ENCODE measurements at places on chromosomes 11 and 22.

GRCh38 chr11:122746611-122747244 is 91.2 kb downstream of the UBASH3B start:
- no peaks in the 10 kb centered on the region for H3K36me3 ChIP-seq
- H3K4me3 ChIP-seq: peak overlapping the region; percentile 45
- H3K27me3 ChIP-seq: no peaks in the 10 kb centered on the region
- peaks cover 30% of the 10 kb centered on the region for H3K4me1 ChIP-seq
- no peak for DNase-seq

- H3K4me1 ChIP-seq: no peaks in the 10 kb centered on the region
- peaks cover 7% of the 10 kb centered on the region for H3K36me3 ChIP-seq
- H3K27ac ChIP-seq: no peak overlapping the region
- DNase-seq: no peak
- no peaks in the 10 kb centered on the region for H3K27me3 ChIP-seq
Observed at GRCh38 chr11:112388496-112388895, 127.8 kb upstream of the PLET1 start.

DNA sequence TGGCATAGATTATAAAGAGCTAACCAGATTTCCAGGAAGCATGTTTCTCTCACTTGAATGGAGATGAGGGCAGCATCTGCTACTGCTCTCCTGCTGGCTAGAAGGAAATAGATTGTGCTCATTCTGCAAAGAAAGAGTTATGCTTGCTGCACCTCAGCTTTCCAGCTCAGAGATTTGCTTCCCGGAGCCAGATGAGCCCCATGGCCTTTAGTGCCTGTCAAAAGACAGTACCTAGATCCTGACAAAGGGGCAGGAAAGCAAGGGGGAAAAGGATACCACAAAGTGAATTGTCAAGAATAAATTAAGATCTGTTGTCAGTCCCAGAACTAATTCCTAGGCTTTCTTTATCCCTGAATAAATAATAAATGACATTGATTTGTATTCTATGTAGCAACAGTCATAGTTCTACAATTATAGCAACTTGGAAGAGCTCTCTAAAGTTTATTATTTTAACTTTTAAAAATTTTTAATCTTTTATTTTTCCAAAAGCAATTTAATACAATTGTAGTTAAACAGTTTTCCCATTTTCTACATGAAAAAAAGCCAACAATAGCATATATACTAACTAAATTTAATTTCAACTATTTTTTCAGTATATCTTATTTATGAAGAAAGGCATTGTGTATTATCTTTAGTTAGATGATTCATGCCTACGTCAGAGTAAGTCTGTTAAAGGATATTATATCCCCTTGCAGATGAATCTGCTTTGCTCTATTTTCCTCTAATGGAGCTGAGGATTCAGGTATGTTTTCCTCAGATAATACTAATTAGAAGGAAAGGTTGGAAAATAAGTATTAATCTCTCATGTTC is 306.1 kb upstream of the DDI1 start:
- H3K27ac ChIP-seq: no peak overlapping the region
- H3K36me3 ChIP-seq: no peaks in the 10 kb centered on the region
- no peak for DNase-seq
- no peaks in the 10 kb centered on the region for H3K27me3 ChIP-seq
- no peaks in the 10 kb centered on the region for H3K4me1 ChIP-seq

GRCh38 chr11:1161410-1162137 is 3.8 kb downstream of the MUC5AC start:
- DNase-seq: no peak
- H3K27ac ChIP-seq: no peak overlapping the region
- H3K4me3 ChIP-seq: no peak overlapping the region
- H3K4me1 ChIP-seq: no peaks in the 10 kb centered on the region

GRCh38 chr22:35719212-35719875 is 1.7 kb downstream of the APOL5 start:
- no peak overlapping the region for H3K27ac ChIP-seq
- H3K36me3 ChIP-seq: no peaks in the 10 kb centered on the region
- no peaks in the 10 kb centered on the region for H3K27me3 ChIP-seq

DNA sequence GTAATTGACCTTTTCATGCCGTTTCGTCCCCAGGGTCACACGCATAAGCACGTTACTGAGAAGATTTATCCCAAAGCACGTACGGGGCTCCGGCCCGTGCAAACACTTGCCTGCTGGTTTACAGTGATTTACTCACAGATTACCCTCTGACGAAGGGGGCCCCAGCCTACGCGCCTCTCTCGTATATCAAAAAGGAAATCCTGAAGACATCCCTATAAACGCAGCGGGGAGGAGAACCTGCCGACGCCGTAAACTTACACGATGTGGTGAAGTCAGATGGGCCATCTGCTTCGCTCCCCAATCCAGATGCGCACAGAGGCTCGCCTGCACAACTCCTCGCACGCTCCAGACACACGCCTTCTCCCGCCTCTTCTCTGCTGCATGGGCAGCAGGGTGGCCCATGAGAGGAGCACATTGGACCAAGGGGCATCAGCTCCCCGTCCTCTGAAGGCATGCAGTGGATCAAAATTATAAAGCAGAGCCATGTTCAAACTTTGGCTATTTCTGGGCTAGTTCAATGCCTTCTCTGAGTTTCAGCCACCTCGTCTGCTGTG is 123.6 kb downstream of the MN1 start:
- no peaks in the 10 kb centered on the region for H3K36me3 ChIP-seq
- no peak overlapping the region for H3K27ac ChIP-seq
- peaks cover 6% of the 10 kb centered on the region for H3K27me3 ChIP-seq
- no peak overlapping the region for H3K4me3 ChIP-seq
- H3K4me1 ChIP-seq: no peaks in the 10 kb centered on the region
- DNase-seq: no peak

DNA sequence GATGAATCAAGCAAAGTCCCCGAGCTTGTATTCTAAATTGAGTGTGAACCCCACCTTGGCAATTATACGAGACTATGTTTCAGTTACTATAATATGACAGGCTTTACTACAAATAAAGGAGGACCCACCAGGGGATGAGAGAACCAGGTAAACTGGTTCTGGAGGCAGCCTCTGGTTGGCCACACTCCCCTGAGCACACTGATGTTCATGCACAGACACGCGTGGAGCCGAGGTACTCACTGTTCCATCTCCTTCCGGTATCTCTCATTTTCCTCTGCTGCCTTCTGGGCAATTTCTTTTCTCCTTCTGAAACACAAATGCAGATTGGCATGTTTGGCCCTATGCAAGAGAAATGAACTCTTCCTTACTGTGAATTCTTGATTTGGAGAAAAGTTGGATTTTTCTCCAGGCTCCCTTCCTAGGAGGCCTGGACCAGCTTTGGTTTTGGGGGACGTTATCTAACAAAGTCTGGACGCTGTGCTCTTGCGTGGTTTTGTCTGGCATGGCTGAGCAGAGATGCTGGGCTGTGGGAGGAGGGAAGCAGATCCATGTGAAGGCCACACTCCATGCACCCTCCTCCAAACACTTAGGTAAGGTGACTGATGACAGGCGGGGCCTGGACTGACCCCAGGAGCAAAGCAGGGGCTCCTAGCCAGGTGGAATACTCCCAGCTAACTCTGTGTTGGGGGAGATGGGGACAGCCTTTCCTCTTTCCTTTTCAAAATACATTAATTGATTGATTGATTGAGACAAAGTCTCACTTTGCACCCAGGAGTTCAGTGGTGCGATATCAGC is 22.9 kb downstream of the USH1C start:
- DNase-seq: no peak
- no peaks in the 10 kb centered on the region for H3K4me1 ChIP-seq
- H3K27me3 ChIP-seq: peaks cover 5% of the 10 kb centered on the region
- no peak overlapping the region for H3K4me3 ChIP-seq
- no peaks in the 10 kb centered on the region for H3K36me3 ChIP-seq

GRCh38 chr22:27492566-27493201 is 308.9 kb downstream of the MN1 start:
- no peaks in the 10 kb centered on the region for H3K4me1 ChIP-seq
- H3K27ac ChIP-seq: no peak overlapping the region
- no peak overlapping the region for H3K4me3 ChIP-seq
- H3K27me3 ChIP-seq: no peaks in the 10 kb centered on the region

DNA sequence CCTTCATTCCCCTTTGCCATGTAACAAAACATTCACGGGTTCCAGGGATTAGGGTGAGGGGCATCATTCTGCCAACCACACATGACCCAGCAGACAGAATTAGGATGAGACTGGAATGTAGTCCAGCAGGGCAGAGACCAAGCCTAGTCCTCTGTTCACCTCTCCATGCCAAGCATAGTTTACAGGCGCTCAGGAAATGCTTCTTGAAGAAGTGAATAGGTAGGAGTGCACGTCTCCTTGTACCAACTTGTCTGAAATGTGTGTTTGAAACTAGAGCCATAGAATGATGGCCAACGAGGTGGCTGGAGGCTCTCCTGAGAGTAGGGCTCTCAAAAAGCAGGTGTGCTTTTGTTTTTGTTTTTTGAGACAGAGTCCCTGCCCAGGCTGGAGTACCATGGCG is 8.2 kb downstream of the SPINDOC start:
- no peak overlapping the region for H3K4me3 ChIP-seq
- H3K27ac ChIP-seq: no peak overlapping the region
- DNase-seq: no peak

DNA sequence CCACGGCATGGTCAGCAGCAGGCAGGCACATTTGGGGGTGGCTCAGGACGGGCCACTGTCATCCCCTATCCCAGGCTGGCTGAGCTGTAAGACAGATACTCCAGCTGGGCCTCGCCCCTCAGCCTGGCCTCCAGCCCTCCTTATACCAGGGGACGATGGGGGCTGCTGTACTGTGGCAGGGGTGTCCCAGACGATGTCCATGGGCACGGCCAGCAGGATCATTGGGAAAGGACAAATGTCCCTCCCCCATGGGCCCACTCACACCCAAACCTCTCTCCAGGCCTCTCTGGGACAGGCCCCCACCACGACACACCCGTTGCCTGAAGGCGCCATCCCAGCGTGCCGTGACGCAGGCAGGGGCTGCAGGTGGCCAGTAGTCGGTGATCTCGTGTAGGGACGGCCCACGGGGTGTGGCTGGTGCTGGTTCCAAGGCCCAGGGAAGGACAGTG is 1.5 kb upstream of the IL17REL start:
- H3K36me3 ChIP-seq: peaks cover 7% of the 10 kb centered on the region
- no peak for DNase-seq
- H3K4me3 ChIP-seq: peak overlapping the region; percentile 49
- peak overlapping the region; percentile 57 for H3K27ac ChIP-seq
- peaks cover 18% of the 10 kb centered on the region for H3K4me1 ChIP-seq

GRCh38 chr22:43944670-43945430 is 10.4 kb upstream of the SAMM50 start:
- no peaks in the 10 kb centered on the region for H3K36me3 ChIP-seq
- peaks cover 4% of the 10 kb centered on the region for H3K27me3 ChIP-seq
- no peaks in the 10 kb centered on the region for H3K4me1 ChIP-seq
- H3K27ac ChIP-seq: no peak overlapping the region
- DNase-seq: no peak

DNA sequence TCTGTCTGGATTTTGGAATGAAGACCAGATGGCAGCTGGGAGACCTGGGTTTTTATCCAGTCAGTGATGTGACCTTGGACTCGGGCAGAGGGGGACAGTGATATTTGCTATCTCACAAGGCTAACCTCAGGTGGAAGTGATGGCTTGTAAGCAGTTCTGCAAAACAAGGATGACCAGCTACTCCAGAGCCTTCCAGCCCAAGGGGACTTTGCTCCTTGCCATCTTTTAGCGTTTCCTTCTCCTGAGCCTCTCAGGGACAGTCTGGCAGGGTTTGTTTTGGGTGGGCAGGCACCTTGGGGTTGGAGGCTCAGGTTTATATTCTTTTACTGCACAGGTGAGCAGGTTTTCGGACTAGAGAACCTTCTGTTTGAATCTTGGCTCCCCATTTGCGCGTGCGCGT is 9.5 kb upstream of the OSBP2 start:
- no peaks in the 10 kb centered on the region for H3K36me3 ChIP-seq
- peaks cover 1% of the 10 kb centered on the region for H3K27me3 ChIP-seq

DNA sequence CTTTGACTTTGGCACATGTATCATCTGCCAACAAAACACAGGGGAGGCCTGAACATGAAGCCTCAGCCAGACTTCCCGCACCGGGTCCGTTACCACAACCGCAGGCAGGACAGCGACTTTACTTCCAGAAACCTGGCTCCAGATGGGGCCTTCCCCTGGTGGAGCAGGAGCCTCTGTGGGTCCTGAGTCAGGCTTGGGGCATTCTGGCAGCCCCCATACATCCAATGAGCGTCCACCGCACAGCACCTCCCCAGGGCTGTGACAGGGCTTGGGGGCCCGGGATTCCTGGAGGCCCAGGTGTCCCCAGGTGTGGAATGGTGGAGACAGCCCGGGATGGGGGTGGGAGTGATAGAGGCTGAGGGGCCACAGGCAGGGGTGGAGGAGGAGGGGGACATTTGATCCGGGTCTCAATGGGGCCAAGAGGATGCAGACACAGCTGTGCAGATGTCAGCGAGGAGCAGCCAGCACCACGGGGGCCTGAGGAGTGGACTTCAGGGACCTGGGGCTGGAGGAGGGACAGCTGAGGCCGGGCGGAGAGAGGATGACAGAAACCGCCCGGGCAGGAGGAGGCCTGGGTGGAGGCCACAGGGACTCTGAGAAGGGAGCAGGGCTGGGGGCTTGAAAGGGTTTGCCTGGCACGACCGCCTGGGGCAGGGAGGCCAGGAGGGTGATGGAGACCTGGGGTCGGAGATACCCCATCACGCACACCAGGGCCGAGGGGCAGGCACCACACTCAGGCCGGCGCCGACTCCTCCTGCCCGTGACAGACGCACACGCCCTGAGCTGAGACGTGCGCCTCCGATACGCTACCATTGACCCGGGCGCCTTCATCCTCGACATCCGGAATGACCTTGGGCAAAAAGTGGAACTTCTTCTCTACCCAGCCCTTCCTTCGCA is 8.6 kb downstream of the TTLL8 start:
- H3K27me3 ChIP-seq: peaks cover 8% of the 10 kb centered on the region
- no peak overlapping the region for H3K4me3 ChIP-seq
- no peaks in the 10 kb centered on the region for H3K36me3 ChIP-seq
- no peak overlapping the region for H3K27ac ChIP-seq
- H3K4me1 ChIP-seq: peaks cover 2% of the 10 kb centered on the region

DNA sequence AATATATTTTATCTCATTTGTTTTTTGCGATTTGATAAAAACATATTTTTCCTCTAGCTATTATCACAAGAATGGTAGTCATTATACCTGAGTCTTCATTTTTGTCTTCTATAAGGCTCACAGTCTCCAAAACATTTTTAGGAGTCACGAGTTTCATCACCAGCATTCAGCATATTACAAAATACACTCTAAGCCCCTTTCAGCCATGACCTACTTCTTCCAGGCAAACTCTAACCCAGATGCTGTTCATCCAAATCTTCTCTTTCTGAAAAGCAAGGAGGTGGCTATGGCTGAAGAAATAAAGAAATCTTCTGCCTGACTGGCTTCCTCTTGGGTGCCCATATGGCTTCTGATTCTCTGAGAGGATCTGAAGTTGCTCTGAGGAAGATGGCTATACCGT is 35.7 kb upstream of the USP47 start:
- no peak overlapping the region for H3K4me3 ChIP-seq
- H3K36me3 ChIP-seq: no peaks in the 10 kb centered on the region
- H3K27me3 ChIP-seq: peaks cover 10% of the 10 kb centered on the region
- H3K27ac ChIP-seq: no peak overlapping the region
- H3K4me1 ChIP-seq: no peaks in the 10 kb centered on the region

- no peak overlapping the region for H3K4me3 ChIP-seq
- no peaks in the 10 kb centered on the region for H3K36me3 ChIP-seq
- H3K4me1 ChIP-seq: peaks cover 5% of the 10 kb centered on the region
- DNase-seq: no peak
- H3K27me3 ChIP-seq: peaks cover 34% of the 10 kb centered on the region
- H3K27ac ChIP-seq: no peak overlapping the region
Observed at GRCh38 chr11:9065607-9066432, 25.6 kb downstream of the SCUBE2 start.

- H3K27ac ChIP-seq: no peak overlapping the region
- peaks cover 12% of the 10 kb centered on the region for H3K27me3 ChIP-seq
- no peaks in the 10 kb centered on the region for H3K36me3 ChIP-seq
- H3K4me3 ChIP-seq: no peak overlapping the region
Observed at GRCh38 chr11:8989453-8989852, 14.3 kb downstream of the NRIP3 start.

GRCh38 chr11:105489446-105489845 is 120.4 kb upstream of the GRIA4 start:
- no peak overlapping the region for H3K27ac ChIP-seq
- H3K27me3 ChIP-seq: no peaks in the 10 kb centered on the region
